ENCODE measurements at places on chromosomes 13 and 19.

GRCh38 chr13:27666951-27667350, 45.3 kb downstream of the POLR1D start:
- DNase-seq: no peak

DNA sequence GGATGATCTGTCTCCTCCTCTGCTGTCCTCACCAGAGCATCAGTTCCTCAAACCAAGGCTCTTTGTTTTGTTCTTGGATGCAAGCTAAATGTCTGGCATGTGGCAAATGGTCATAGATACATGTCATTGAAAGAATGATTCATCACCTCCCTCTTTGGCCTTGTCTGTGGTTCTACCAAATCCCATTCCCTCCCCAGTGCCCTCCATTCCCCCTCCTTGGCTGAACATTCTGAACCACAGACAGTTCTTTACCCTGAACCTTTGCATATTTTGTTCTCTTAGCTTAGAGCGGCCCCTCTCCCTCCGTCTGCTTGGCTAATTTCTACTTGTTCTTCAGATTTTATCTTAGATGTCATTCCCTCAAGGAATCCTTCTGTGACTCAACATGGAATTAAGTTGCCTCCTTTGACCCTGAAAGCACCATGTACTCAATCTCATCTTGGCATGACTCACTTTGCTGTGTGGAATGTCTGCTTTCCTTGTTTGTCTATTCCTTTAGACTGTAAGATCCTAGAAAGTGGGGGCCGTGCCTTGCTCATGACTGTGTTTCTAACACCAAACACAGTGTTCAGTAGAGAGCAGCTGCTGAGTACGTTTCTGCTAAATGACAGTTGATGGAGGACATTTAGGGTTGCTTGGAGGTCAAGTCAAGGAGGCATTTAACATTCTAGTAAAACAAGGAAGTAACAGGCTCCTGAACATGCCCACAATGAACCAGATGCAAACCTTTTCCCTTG, 8.1 kb downstream of the ALOX5AP start:
- DNase-seq: no peak

DNA sequence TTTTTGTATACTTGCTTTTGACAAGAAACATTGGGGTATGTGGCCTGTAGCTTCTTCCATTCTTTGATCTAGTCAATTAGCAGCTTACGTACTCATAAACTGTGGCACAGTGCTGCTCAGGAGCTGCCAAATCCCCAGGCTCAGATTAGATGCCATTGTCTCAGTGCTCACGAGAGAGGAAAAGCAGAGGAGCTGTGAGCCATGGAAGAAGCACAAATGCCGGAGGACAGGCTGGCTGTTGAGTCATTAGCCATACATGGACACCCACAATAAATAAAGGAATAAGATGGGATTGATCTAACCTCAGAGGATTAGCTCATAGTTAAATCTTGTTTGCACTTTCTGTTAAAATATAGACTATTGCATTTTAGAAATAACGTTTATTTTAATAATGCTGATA, 121.7 kb downstream of the POSTN start:
- no peak for DNase-seq

DNA sequence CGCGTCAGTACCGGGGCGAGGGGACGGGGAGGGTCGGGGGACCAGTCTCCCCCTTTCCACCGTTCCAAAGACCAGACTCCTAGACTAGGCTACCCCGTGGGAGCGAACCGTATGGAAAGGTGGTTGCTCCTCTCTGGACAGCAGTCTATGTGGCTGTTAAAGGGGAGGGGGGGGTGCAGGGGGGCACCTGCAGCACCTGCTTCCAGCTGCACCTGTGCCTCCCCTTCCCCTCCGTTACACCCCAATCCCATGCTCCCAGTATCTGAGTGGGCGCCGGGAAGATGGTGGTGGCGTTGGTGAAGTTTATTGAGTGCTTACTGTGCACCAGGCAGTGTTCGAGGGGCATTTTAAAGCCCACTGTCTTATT, 557 bp downstream of the ZNF524 start:
- no peak for DNase-seq

- DNase-seq: peak; percentile 60
Measured at GRCh38 chr19:17938092-17938845, 5.5 kb downstream of the CCDC124 start.

- no peak for DNase-seq
Measured at GRCh38 chr19:10122045-10122444, 2.3 kb upstream of the EIF3G start.

- no peak for DNase-seq
Measured at GRCh38 chr13:67372868-67373464, 142.8 kb upstream of the PCDH9 start.

- DNase-seq: no peak
Measured at GRCh38 chr19:15154002-15154612, 46.7 kb downstream of the NOTCH3 start.

GRCh38 chr19:12095111-12095790, 30.7 kb downstream of the ZNF844 start:
- DNase-seq: no peak

- DNase-seq: no peak
Measured at GRCh38 chr13:27219611-27220010, 31.7 kb upstream of the RPL21 start.

GRCh38 chr13:60137911-60138560, 25.7 kb downstream of the DIAPH3 start:
- no peak for DNase-seq

GRCh38 chr19:18765224-18765623, 25.9 kb downstream of the COMP start:
- no peak for DNase-seq

DNA sequence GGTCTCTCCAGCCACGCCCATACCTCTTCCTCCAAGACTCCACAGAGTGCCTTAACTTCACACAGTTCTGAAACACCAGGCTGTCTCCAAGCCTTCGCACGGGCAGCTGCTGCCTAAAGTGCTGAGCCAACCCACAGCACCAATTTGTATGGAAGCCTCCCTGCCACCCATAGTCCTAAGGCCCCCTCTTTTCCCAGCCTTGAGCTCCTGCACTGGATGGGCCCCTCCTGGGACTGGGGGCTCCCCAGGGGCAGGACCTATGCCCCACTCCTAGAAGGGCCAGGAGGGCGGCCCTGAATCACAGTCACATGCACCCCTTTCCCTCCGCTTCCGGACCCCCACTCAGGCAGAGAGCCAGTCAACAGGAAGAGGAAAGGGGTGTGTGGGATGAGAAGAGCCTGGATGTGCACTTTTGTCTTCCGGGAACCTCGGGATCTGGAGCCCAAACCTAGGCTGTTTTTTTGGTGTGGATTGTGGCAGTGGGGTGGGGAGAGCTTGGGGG, 5.1 kb upstream of the FCER2 start:
- DNase-seq: no peak

DNA sequence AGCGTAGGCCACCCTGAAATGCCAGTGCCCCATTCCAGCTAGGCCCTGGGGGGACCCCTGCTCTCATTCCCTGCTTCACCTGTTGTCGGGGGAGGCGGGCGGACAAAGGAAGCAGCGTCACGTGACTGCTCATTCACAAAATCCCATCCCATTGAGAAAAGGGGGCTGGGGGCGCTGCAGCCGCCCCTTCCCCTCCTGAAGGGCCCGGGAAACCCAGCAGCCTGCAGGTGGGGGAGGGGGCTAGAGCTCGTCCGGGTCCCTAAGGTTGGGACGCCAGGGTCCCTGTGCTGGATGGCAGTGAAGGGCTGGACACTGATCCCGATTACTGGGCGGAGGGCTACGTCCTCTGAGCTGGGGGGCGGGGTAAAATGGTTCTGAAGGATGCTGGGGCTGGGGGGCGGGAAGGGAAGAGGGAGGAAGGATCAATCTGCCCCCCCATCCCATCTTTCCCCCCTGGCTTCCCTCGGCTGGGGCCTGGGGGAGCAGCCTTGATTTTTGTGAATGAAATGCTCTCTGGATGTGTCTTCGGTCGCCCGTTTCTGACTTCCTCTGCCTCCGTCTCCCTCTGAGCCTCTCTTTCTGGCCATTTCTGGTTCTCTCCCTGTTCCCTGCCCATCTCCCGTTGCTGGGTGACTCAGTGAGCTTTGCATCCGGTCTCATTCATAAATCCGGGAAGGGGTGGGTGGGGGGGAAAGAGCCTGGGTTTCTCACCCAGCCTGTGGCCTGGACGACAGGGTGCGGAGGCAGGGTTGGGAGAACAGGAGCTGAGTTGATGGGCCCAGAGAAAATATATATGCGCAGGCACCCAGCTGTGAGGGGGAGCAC, 816 bp downstream of the SPRED3 start:
- no peak for DNase-seq

GRCh38 chr13:36794706-36795105, 24.3 kb upstream of the RFXAP start:
- no peak for DNase-seq

- peak; percentile 88 for DNase-seq
Measured at GRCh38 chr19:35644206-35644986, 2.9 kb downstream of the ETV2 start.

DNA sequence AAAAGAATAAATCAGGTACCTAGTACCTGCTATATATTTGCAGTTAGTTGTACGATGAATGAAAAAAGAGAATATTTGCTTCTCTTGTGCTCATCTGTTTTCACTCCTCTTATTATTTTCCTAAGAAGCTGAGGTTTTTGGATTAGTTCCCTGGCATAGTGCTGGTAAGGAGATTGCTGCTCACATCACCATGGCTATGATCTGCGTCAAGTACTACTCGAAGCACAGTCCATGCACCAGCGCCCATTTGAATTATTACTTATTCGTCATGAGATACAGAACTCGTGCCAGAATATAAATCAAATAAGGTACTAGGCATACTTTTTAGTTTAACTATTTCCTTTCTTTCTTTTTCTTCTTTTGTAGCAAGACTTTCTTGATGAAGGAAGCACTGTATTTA, 7.1 kb downstream of the SERTM1 start:
- no peak for DNase-seq

Measured in activated CD4-positive, CD25-positive, alpha-beta regulatory T cell treated with anti-CD3 and anti-CD28 coated beads, Interleukin-2, amount 50 U/mL, for 16 hours (primary cell).